ENCODE measurements at places on chromosomes 2 and 18.
A peak's percentile ranks its signal among the peaks of the same experiment; 100 is the strongest.

DNA sequence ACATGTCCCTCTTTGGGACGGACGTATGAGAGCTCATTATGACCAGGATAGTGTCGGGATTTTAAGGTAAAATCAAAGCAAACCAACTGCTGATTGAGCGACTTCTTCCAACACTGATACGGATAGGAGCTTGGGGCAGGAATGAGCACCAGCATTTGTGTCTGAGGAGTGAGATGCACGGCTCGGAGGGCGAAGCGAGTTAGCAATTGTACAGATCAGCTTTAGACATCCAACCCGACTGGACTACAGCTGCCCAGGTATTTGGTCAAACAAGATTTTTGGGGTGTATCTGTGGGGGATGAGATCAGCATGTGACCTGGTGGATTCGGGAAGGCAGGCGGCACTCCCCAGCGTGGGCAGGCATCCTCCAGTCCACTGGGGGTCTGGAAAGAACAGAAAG is 76.1 kb downstream of the NDUFA10 start:
- peak; percentile 1 for DNase-seq

- DNase-seq: no peak
Observed at GRCh38 chr18:6607343-6607742, 122.2 kb upstream of the ARHGAP28 start.

GRCh38 chr2:8067784-8068336 is 614.0 kb upstream of the ID2 start:
- DNase-seq: no peak

DNA sequence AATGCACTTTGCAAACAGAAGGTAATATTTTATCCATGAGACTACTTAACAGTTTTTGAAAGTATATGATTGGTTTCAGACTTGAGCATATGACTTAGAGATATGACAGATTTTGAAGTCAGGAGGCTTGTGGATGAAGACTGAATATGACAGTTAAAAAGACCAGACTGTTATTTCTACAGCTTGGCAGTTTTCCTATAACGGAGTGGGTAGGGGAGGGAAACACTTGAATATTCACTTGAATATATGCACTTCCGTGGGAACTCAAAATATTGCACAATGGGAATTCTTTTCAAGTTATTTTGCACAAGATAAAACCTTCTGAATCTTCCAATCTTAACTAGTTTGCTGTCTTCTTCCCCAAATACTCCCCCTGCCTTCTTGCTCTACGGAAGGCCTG is 64.6 kb upstream of the ACKR3 start:
- DNase-seq: no peak

- no peak for DNase-seq
Observed at GRCh38 chr2:25853038-25853638, 25.1 kb downstream of the ASXL2 start.

DNA sequence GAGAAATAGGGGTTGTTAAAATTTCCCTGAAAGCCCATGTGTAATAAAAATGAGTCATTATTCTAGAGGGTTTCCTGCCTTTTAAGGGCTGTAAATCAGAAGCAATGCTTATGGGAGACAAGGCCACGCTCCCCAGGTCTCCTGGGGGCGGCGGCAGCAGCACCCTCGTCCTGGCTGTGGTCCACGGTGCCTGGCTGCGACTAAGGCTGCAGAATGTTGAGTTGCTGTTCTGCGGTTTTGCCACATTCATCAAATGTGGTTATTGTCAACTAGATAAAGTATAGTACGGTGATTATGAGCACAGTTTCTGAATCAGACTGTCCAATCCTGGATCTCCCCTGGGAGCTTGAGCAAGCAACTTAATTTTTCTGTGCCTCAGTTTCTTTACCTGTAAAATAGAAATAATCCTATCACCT is 11.9 kb upstream of the AGFG1 start:
- peak; percentile 76 for DNase-seq

- no peak for DNase-seq
Observed at GRCh38 chr2:106642679-106643078, 155.5 kb downstream of the CD8B2 start.

GRCh38 chr2:217158928-217159327 is 299.1 kb upstream of the TNP1 start:
- no peak for DNase-seq

DNA sequence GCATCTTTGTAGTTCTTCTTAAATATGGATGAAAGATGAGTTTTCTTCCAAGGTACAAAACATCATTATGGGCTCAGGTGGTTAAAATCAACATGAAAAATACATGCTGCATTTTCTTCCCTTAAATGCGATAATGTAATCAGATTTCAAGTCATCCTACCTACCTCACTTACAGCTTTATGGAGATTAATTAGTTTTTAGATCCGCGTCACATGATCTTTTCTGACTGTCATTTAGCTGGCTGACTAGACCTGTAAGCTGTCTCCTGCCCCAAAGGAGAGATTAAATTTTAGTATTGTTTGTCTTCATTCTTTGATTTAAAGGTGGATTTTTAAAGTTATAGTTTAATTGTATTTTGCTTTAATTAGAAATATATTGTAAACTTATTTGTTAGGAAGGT is 678.0 kb upstream of the ZEB2 start:
- DNase-seq: no peak

- no peak for DNase-seq
Observed at GRCh38 chr2:72934683-72935610, 17.6 kb downstream of the EMX1 start.

- no peak for DNase-seq
Observed at GRCh38 chr2:190864375-190864774, 16.2 kb upstream of the GLS start.

DNA sequence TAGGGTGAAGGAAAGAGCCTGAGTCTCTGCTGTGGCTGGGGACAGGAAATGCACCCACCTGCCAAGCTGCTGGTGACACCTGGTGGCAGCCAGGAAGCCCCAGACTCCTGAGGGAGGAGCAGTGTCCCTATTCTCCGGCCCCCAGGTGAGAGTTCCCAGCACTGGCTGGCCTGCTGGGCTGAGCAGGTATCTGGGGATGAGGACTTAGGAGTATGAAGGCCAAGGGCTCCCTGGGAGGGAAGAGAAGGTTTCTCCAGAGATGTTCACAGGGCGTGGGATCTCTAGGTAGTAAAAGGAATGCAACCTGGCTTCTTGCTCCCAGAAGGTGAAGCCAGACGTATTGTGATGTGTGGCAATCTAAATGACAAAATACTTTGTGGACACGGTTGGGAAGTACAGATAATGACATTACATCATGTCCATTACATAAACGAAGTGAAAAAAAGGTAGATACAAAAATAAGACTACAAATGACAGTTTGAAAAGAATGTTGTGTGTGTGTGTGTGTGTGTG is 75.8 kb upstream of the SLC1A4 start:
- no peak for DNase-seq

DNA sequence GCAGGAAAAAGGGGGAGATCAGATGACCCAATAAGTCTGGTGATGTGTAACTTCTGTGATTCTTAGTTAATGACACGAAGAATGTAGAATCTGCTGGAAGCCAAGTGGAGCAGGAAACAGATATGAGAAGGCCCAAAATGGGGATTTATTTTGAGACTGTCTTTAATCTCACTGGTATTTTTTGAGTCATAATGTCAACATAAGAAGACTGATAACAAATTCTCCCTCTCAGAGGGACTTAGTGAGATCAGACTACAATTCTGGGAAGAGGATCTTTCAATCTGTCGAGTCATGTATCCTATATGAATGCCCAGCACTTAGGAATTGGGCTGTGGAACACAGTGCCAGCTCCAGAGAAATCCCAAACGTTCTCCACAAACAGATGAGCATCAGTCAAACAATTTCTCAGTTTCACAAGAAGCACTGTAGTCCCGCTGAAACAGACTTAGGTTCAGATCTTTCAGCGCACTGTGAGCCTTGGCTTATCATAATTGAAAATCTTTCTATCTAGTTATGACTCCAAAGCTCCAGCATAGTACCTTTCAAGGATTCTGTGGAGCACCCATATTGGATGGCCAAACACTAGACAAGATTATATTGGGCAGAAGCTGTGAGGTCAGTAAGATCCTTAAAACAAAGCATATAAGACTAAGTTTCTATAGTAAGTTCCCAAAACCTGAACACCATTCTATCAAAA is 738.2 kb downstream of the LRP1B start:
- no peak for DNase-seq

DNA sequence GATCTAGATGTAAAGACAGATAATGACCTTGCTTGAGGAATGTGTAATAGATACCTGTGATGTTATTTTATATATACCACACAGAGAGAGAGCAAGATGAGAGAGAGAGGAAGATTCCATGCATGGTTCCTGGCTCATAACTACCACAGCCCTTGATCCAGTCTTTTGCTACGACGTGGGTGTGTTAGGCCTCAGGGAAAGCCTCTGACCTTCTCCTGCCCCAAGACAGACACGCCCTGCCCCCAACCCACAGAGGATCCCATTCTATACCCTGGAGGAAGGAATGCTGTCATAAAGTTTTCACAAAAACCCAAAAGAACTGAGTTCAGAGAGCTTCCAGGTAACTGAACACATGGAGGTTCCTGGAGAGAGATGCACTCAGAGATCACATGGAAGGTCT is 193.1 kb downstream of the ZEB2 start:
- no peak for DNase-seq

DNA sequence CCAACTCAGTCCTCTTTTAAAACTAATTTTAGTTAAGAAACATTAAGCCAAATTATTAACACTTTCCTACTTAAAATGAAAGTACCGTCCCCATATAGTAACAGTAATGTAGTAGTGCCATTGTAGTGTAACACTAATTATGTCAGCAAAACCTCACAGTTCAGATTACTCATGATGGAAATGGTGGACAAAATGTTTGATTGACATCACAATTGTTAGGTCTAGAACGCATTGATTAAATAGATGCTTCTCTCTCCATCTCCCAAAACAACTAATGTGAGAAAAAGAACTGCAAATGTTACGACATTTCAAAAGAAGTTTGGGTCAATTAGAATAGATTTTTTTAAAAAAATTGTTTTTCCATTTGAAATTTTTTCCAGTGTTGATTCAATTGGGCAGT is 1.2 kb upstream of the ATF2 start:
- DNase-seq: no peak

DNA sequence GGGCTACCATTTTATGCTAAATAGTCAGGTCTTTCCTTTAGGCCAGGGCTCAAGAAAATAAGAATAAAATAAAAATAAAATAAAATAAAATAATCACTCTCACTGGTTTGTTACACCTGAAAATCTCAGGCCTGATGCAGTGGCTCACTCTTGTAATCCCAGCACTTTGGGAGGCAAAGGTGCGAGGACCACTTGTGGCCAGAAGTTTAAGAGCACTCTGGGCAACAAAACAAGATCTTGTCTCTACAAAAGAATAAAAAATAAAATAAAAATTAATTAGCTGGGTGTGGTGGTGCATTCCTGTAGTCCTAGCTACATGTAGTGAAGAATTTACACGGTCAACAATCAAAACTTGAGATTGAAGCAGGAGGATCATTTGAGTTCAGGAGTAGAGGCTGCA is 159.4 kb downstream of the NRXN1 start:
- no peak for DNase-seq

- no peak for DNase-seq
Observed at GRCh38 chr2:47015206-47015605, 99.6 kb upstream of the MCFD2 start.

DNA sequence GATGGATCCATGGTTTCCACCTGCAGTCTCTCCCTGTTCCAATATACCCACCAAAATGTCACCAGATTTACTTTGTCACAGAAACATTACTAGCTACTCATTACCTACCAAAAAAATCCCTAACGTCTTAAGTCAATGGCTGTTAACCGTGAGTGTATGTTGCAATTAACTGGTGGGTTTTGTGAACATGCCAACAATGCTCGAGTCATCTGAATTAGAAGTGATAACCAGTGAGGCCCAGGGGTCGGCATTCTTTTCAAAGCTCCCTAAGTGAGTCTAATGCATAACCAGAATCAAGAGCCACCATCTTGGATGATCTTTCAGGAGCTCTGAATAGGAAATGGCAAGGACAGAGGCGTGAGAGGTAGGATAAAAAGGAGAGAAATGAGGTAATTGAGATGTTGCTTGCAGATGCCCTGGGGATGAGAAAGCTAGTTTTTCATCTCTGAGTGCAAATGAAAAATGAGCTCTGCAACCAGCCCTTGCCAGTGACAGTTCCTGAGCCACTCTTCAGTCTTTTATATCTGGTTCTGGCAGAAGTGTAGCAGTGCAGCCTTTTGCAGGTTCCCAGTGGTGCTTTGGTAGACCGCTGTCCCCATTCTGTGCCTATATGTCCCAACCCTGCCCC is 130.0 kb upstream of the RND3 start:
- DNase-seq: no peak

- DNase-seq: no peak
Observed at GRCh38 chr2:166610180-166610912, 116.3 kb upstream of the SCN7A start.

- no peak for DNase-seq
Observed at GRCh38 chr18:45493830-45494229, 121.4 kb upstream of the SLC14A2 start.

DNA sequence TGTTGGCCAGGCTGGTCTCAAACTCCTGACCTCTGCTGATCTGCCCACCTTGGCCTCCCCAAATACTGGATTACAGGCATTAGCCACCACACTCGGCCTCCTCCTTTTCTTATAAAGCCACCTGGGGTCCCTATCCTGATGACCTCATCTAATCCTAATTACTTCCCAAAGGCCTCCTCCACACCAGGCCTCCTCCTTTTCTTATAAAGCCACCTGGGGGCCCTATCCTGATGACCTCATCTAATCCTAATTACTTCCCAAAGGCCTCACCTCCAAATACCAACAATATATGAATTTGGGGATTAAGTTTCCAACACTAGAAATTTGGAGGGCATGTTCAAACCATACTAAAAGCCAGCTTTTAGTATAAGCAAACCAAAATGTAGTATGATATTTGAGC is 9.7 kb upstream of the RMC1 start:
- DNase-seq: no peak

GRCh38 chr2:208049441-208049840 is 24.1 kb upstream of the PLEKHM3 start:
- no peak for DNase-seq

- no peak for DNase-seq
Observed at GRCh38 chr2:100185105-100185504, 42.7 kb upstream of the AFF3 start.

DNA sequence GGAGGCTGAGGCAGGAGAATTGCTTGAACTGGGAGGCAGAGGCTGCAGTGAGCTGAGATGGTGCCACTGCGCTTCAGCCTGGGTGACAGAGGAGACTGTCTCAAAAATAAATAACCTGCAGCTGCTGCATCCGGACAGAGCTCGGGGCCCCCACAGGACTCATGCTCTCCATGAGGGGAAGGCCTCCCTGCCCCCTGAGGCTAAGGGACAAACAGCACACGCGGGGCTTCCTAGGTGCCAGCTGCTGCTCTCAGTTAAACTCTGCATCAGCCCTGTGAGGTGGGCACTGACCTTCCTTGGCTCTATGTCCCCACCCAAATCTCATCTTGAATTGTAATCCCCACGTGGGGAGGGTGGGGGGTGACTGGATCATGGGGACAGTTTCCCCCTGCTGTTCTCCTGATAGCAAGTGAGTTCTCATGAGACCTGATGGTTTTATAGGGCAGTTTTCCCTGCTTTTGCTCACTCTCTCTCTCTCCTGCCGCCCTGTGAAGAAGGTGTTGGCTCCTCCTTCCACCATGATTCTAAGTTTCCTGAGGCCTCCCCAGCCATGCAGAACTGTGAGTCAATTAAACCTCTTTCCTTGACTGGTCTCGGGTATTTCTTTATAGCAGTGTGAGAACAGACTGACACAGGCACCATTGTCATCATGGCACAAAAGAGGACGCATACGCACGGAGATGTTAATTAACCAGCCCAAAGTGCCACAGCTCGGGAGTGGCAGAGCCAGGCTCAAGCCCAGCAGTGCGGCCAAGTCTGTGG is 49.9 kb upstream of the TAF1B start:
- no peak for DNase-seq

GRCh38 chr2:202157211-202157990 is 81.0 kb downstream of the SUMO1 start:
- DNase-seq: no peak
